ENCODE measurements at places on chromosomes 1 and 21.

DNA sequence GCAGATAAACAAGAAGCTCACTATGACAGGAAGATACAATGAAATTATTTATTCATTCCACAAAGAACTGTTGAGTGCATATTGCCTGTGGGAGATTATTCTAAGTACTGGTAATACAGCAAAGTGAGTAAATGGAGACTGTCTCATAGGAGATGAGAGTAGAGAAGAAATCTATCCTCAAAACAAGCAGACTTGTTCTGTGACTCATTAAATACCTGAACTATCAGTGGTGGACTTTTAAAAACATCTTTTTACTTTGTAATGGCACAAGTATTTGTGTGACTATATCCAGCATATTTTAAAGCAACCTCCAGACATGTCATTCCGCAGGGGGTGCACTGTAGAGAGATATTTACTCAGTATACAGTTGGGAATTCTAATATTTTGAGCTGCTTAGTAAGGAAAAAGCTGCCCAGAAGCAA, 259.2 kb downstream of the FMN2 start:
- DNase-seq: no peak

- DNase-seq: no peak
Observed at GRCh38 chr1:39652554-39652953, 13.1 kb upstream of the HEYL start.

DNA sequence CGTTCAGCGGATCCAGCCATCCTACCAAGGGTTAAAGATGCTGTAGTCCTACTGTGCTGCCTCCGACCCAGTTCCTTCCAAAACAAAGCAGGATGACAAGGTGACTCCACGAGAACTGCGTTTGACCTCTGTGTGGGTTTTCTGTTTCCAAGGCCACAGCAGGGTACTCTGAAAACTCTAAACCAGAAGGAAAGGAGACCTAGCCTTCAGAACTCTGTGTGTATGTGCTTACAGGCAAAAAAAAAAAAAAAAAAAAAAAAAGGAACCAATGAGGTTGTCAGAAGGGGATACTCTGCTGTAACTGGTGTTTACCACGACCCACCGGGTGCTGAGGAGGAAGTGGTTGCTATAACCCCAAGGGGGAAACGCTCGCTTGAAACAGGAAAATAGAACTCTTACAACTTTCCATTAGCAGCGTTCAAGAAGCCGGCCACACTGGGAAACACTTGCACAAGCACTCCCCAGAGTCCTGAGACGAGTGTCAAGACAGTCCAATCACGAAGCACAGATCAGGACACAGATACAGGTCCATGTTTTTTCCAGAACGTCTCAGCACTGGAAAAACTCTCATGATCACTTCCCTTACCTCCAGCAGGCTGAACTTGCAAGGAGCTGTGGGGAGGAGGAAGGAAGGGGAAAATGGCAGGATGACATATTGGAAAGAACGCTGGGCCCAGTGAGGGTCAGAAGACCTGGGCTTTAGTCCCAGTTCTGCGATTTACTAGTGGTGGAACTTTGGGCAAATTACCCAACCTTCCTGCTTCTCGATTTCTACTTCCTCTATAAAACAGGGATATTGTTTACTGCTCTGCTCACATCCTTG, 64.0 kb downstream of the ITPKB start:
- peak; percentile 90 for DNase-seq

DNA sequence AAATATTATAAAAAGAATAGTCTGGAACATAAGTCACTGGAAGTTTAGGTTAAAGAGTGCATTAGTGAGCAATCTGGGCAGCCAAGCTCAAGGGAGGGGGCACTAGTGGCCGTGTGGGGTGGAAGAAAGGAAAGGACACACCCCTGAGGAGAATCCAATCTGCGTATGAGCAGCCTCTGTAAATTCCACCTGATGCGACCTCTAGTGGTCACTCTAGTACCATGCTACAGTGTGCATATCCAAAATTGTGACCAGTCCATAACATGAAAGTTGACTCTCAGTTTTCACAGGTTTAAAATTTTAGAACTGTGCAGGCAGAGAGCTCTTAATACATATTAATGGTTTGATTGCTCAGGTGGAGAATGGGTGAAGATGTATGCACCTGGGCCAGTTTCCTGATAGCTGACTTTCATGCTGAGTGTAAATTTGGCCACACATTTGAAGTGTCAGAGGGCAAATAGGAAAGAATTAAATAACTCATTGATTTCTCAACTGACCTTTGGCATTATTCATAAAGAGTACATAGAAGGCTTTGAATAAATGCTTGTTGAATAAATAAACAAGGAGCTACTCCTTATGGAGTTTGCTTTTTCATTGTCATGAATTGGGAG, 105.9 kb upstream of the C21orf91 start:
- peak; percentile 67 for DNase-seq

DNA sequence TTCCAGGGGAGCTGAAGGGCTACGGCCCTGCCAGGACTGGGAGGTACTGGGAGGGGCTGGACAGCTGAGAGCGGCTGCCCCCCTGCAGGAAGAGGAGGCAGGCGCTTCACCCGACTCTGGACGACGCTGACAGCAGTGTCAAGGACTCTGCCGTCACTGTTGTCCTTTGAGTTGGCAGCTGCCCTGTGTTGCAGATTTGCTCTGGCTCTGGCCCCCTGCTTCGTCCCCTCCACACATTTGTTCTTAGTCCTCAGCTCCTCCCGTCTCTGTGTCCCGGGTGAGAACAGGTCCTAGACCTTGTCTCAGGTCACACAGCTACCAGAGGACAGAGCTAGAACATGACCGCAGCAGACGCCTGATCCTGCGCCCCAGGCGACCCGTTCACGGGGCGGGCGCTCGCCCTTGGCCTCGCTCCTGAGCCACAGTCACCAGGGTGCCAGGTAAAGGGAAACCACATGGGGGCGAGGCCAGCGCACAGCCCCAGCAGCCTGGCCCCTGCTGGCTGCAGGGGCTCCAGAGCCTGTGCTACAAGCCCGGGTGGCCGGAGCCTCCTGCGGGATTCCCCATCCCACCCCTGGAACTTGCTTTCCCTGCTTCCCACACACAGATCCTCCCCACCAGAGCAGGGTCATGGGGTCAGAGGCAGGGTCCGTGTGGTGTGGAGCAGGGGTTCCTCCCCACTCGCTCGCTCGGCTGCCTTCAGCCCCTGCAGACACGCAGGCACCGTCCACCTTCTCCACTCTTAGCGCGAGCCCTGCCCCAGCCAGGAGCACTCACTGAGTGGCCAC, 10.7 kb upstream of the NPHP4 start:
- DNase-seq: no peak

- DNase-seq: no peak
Observed at GRCh38 chr1:189434461-189434860, 1043.2 kb downstream of the BRINP3 start.

DNA sequence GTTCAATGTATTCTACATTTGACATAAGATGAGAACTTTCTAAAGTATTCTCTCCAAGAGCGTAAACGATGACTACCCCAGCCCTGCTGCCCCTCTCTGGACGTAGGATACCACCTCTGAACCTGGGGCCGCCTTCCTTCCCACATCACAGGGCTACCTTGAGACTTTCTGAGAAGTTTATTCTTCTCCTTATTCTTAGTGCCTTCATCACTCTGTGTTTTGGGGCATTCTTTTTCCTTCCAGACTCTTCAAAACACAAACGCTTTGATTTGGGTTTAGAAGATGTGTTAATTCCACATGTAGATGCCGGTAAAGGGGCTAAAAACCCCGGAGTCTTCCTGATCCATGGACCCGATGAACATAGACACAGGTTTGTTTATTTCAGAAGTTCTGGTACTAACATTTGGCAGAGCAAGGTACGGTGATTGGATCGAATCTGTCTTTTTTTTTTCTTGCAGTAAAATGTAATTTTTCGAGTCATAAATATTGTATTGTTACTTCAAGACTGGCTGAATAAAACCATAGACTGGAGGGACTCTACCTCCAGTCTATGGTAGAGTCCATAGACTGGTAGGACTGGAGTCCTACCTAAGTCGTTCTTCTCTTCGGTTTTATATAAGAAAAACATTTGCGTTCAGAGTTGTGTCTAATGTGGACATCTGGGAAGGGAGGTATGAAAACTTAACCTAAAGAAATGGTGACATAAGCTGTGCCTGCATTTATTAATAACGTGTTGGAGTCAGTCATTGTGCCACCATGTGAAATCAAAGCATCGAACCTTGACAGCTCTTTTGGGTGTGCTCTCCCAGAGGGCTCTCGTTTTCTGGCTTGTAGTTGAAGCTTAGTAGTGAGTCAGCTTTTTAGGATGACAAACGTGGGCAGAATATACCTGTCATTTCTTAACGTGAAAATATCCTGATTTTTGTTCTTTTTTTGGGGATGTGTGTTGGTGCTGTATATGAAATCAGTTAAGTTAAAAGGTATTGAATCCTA, 1.2 kb downstream of the MAN1A2 start:
- DNase-seq: peak; percentile 27

DNA sequence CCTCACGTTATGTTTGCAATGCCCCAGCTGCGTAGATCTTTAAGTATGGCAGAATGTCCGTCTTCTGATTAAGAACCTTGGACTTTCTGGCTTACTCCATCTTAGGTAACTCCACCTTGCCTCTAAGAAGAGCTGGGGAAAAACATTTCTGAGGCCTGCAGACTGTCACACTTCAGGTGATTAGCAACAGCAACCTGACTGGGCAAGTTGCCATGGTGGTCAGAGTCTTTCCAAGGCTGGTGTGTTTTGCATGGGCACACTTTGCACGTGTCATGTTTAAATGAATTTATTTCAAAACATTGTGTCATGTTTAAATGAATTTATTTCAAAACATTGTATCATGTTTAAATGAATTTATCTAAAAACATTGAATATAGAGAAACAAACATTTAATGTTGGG, 811 bp downstream of the KPRP start:
- DNase-seq: no peak

- no peak for DNase-seq
Observed at GRCh38 chr1:162384116-162384515, 2.6 kb downstream of the C1orf226 start.

DNA sequence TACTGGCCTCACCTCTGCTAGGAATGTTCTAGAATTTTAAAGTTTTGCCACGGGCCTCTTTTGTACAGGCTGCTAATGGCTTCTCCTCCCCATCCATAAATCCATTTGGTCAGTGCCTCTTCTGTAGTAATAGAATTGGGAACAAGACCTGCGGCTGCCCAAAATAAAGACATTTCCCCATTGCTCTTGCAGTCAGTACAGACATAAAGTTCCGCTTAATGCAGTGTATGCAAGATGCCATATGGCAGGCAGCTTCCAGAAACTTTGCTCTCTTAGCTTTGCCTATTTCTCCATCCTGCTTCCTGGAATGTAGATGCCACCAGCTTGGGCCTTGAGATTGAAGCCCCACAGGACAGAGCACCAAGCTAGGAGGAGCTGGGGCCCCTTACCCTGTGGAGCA, 3.7 kb upstream of the SLC2A5 start:
- DNase-seq: no peak

DNA sequence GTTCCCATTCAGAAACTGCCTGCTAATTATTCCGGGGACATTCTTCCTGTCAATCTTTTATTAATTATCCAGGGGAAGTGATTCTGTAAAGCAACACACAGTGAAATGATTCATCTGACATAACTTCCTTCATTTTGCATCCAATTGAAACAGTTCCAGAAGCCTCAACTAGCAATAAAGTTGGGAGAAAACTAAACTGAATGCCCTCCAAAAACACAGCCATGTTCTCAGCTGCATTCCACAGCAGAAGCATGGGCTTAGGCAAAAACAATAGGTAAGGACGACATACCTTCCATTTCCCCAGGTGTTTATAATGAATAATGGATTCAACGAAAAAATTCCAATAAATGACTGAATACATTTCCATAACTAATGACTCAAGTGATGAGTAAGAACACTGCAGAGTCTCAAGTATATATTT, 36.9 kb upstream of the TARBP1 start:
- no peak for DNase-seq

DNA sequence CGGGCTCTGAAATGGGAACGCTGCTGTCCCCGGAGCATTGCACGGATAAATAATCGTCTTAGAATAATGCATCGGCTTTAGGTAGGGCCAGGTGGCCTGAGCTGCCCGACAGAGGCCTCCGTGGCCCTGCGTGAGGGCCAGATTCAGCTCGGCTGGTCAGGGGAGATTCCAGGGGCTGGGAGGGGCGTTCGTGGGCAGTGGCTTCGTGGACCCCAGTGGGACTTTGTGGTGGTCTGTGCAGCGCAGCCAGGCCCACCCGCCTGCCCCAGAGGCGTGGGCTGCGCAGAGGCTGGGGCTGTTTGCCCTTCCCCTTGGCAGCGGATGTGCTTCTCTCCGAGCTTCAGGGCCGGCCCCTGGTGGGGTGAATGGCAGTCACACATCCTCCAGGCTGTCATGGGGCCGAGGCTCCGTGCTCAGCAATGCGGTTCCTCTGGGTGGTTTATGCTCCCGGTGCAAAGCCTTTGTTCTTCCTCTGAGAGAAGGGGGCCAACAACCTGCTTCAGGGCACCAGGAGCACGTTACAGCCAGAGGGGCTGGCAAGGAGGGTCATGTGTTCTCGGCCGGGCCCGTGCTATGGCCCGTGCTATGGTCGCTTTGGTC, 104.5 kb downstream of the PRDM16 start:
- DNase-seq: no peak

DNA sequence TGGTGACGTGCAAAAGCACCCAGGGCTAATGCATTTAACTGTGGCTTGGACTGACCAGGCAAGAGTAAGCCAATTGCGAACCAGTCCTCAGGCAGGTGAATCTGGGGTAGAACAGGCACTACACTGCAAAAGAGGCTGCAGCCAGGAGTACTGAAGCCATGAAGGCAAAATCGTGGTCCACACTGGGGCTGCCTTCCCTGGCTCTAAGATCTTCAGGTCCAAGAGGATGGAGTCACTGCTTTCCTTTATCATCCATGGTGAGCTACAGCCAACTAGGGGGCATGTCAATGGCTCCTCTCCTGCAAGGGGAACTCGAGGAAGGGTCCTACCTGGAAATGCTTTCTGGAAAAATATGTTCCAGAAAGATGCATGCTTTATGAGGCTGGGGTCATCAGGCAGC, 100.6 kb upstream of the AJAP1 start:
- DNase-seq: no peak

DNA sequence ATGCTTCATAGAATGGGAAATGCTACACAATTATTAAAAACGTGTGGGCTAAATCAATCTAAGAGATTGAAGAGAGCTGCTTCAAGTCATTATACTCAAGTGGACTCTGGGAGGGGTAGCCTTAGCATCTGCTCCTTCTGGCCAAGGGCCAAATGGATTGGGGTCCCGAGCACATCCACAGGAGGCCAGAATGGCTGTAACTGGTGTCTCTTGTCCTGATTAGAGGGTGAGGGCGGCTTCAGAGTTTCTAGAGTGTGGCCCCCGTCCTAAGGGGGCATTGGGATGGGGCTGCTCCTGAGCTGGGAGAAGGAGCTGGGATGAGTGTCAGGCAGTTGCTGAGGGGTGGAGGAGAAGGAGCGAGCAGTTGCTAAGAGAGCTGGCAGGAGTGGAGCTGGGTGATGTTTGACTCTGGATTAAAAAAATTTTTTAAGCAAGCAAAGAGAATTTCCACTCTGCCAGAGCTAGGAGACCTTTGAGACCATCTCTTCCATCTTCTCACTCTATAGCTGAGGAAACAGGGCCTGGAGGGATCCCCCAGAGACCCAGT, 71.3 kb upstream of the TLR5 start:
- no peak for DNase-seq

GRCh38 chr1:44251989-44252671, 38.9 kb downstream of the DMAP1 start:
- DNase-seq: no peak
